ENCODE measurements at places on chromosomes 13 and 19.
A peak's percentile ranks its signal among the peaks of the same experiment; 100 is the strongest.

GRCh38 chr19:55647732-55648584 lies at the start of gene CCDC106:
Gene CCDC106, plus strand, starts transcription at chr19:55648212. Its CDS starts 835 bp downstream, at chr19:55649047.
- DNase-seq, result no peak

- no peak for DNase-seq
Measured at GRCh38 chr19:38149661-38150061, 74.4 kb downstream of the DPF1 start.

- DNase-seq, result no peak
Measured at GRCh38 chr19:17688853-17689595, 870 bp upstream of the UNC13A start.

- DNase-seq, result no peak
Measured at GRCh38 chr13:92512852-92513251, 713.8 kb upstream of the GPC6 start.

GRCh38 chr19:39843919-39844793 lies 2.0 kb downstream of the FBL start:
- no peak for DNase-seq

DNA sequence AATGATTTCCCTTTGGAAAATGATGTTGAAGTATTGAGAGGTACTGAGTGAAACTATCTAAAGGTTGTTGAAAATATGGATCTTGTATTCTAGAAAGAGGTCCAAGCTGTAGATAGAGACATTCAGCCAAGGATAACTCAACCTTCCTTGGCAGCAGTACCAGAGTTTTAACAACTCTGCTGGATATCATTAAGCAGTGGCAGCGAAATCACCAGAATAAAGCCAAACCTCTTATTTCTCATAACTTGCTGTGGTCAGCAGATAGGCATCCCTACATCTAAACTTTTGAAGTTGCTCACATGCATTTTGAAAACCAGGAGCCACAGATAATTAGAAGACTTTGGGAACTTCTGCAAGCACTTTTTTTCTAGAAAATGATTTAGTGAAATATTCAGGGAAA lies 559.8 kb downstream of the IRS2 start:
- no peak for DNase-seq

GRCh38 chr19:19489804-19490204 lies 25.5 kb downstream of the TSSK6 start:
- DNase-seq, result no peak

DNA sequence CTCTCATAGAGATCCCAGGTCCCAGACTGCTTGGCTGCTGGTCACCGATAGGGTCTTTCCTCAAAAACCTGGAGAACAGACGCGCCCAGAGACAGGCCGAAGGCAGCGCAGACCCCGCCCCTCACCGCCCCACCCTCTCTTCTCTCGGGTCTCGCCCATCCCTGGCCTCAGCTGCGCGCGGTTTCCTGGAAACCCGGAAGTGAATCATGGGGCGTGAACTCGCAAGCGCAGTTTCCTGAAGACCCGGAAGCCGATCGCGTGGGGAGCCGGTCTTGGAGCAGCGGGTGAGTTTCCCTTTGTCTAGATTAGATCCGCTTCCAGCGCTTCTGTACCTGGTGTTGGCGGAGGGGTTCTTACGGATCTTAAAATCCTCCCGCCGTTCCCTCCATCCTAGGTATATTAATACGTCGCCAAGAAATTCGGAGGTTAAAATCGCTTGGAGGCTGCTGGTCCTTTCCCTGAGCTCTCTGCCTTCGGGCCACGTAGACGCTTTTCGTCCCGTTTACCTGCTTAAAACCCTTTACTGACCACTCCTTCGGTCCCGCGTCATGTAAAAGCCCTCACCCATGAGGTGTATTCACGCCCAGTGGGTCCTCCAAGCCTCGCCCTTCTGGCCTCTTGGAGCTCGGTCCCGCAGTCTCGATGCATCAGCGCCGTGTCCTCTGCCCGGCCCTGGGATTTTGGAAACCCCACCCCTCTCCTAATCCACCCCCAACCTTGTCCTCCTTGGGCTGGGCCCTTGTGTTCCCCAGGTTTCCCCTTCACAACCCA lies at the start of gene ZNF578:
ZNF578 (plus strand) TSS at position 230 of the 771 bp plus-strand sequence. CDS start 48,293 bp downstream, outside the sequence.
- DNase-seq, result peak; percentile 31

DNA sequence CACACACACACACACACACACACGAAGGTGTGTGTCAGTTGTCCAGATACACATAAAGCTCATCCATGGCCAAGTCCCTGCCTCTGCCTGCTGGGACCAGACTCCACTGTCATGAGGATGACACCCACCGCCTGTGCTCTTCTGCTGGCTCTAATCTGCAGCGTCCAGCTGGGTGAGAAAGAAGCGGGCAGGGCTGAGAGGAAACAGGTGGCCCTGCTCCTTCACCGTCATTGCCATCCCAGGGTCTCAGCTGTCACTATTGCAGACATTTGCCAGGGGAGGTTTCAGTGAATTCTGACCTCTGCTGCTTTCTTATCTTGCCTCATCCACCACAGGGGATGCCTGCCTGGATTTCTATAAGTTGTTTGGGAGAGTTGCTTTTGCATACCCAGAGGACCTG lies 31.4 kb downstream of the SCGB2B2 start:
- DNase-seq, result no peak
